ENCODE measurements at places on chromosomes 16 and 17.

GRCh38 chr16:47477679-47478078 is 16.5 kb downstream of the PHKB start:
- DNase-seq, result no peak

DNA sequence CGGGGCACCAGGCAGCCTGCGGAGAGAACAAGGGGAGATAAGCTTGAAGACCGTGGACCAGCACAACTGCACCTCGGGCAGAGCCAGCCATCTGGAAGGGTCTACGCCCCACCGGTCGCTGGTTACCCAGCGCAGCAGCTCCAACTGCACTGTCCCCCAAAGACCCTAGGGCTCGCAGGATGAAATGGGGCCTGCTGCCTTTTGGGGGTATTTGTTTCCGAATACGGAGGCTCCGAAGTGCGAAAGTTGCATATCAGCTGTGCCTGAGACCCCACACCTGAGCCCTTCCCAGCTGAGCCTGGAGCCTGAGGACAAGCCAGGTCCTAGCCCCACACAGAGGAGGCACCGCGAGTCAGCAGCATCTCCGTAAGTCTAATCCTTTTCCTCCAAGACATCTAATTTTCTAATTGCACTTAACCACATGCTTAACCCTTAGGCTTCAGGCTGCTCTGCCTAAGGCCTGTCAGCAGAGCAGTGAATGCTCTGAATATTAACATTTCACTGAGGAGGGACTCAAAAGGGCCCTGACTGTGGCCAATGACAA is 4.0 kb downstream of the KIFC3 start:
- DNase-seq, result no peak

DNA sequence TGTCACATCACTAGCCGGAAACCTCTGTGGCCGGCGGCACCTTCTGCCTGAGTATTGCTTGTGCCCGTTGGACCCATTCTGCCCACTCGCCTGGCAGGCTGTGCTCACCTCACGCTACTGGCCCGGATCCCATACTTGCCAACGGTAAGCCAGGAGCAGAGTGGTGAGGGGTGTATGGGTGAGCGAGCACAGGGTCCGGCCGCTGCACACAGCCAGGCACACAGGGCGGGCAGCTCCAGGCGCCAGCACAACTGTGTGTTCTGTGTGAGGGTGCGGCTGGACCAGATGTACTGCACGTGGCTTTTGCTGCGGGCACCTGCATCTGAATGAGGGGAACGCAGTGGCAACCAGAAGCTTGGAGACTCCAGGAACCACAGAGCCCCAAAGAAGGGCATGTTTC is 455.7 kb downstream of the CDH8 start:
- no peak for DNase-seq

DNA sequence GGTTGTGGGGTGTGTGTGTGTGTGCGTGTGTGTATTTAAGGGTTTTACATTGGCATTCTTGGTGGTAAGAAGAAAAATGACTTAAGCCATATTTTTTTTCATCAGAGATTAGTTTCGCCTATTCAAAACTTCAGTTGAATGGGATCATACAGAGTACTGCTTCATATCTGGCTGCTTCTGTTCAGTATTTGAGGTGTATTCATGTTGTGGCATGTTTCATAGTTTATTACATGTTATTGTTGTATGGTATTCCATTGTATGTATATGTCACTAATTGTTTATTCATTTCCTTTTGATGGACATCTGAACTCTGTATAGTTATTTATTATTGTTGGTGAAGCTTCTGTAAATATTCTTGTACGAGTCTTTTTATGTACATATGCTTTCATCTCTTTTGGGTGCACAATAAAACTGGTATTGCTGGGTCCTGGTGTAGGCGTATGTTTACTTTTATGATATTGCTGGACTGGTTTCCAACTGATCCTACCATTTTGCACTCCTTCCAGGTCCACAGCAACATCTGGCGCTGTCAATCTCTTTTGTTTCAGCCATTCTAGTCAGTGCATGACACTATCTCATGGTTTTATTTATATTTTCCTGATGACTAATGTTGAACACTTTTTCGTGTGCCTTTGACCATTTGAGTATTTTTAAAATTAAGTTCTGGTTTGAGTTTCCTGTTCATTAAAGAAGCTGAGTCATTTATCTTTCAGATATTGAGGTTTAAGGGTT is 77.4 kb upstream of the MAF start:
- DNase-seq, result no peak

DNA sequence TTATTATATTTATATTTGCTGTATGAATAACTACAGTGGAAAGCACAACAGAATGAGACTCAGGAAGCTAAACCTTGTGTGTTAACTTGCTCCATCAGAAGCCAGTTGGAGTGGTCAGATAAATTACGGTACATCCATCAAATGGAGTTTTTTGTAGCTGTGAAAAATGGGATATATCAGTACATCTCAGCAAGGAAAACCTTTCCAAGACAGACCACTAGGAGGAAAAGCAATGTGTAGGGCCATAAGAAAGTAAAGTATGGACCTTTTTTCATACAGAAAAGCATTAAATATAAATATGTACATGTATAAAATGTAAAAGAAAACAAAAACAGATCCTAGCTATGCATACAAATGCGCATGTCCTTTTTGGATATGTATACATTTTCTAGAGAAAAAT is 403.8 kb upstream of the CDH11 start:
- no peak for DNase-seq

GRCh38 chr17:75318615-75319222 is 29.5 kb upstream of the SLC25A19 start:
- no peak for DNase-seq
